Bronchial epithelial cell (primary cell): ENCODE measurements at places on chromosomes 7 and 10. TPM values are rescaled to one million over a fixed set of nuclear protein-coding genes. Genes with fewer than 3 reads are reported as not detected.

The SAMD9 gene
- 5.5 and 13.2 TPM in 2 replicates for total RNA-seq

The SYT15 gene
- total RNA-seq, result under 0.01 and 0.13 TPM in 2 replicates

GRCh38 chr10:13969792-13970140 lies 361.0 kb downstream of the FRMD4A start:
- peak; percentile 40 for DNase-seq

DNA sequence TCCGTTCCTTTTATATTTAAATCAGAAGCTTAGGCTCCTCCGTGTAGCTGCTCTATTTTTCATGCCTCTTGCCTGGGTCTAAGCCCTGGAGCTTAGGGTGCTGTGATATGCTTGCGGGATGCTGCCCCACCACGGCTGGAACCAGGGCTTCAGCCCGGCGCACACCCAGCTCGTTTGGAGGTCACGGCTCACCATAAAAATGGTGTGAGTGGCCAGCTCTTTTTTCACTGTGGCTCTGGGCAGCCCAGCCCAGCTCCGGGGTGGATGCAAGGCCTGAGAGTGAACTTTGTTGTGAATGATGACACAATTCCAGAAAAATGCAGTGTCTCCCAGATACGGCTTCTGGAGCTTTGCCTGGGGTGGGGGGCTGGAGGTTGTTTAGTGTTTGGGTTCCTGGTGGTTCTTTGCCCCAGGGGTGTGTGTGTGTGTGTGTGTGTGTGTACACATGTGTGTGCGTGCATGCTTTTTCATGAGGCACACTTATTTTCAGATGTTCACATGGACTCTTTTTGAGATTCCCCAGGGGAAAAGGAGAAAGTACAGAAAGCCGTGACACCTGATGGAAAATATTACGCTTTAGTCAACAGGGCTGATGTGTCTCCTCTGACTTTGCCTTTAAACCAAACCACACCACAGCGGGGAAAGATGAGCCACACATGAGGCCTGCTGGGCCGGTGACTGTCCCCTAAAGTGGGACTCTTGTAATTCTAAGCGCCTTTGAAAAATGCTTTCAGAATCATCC lies 46.2 kb downstream of the GRK5 start:
- peak; percentile 66 for DNase-seq

DNA sequence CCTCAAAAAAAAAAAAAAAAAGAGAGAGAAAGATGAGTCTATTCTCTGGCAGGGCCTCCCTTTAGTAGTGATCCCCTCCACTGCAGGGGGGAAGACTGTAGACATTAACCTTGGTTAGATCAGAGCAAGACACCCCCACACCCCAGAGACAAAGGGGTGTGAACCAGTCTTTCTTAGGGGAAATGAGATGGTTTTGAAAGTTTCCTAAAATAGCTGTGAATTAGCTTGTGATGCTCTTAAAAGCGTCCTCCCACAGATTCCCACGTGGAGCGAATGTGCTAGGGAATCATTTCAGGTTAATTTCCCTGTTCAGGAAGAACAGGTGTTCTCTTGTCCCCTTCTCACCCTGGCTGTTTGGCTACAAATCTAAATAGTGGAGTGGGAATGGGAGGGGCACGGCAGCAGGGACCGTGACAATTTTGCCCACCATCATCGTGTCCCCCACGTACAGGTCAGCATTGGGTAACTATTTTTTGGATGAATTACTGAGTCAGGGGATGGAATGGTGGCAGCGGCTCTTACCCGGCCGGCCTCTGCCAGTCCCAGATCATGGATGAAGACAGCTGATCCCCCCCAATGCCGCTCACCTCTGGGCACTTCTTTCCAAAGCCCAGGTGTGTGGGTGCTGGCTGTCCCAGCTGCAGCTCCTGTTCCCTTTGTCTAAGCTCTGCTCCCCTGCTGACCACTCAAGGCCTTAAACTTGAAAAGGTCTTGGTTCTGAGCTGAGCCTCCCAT lies 152.9 kb downstream of the CCDC3 start:
- DNase-seq, result no peak
